KBM-7 (cell line): ENCODE measurements at places on chromosomes 1 and 21.

GRCh38 chr1:27605300-27605766 lies 1.4 kb upstream of the AHDC1 start:
- DNase-seq, result no peak

DNA sequence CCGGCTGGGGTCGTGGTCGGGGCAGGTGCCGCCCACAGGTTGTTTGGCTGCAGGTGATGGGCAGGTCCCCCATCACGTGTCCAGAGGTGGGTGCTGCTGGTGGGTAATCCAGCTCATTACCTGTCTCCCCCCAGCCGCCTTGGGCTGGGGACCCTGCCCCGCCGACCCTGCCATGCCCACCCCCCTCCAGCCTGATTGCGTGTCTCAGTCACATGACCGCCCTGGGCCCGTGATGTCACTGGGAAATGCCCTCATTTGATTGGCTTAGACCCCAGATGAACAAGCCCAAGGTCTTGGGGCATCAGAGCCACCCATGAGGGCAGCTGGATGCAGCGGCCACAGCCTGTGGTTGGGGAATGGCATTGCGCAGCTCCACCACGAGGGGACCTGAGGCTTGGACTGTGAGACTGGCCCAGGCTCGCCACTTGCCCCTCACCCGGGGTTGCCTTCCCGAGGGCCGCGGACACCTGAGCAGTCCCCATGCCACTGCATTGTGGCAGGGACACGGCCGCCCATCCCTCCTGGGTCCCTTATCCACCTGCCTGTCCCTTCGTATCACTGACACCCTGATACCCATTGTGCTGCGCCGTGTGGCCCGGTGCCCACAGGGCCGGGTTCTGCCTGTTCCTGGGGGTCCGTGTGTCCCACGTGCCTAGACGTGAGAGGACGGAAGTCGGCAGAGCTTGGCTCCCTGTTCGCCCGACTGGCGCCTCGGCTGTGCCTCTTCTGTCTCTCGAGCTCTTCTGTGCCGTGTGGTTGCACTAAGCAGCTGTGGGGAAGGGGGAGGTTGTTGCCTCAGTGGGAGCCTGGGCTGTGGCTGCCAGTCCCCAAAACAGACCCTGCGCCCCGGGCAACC lies 68.0 kb downstream of the FAAP20 start:
- DNase-seq, result peak; percentile 73

GRCh38 chr1:89203166-89203565 lies 4.4 kb upstream of the GBP4 start:
- no peak for DNase-seq

- DNase-seq, result no peak
Observed at GRCh38 chr1:99131546-99131945, 126.9 kb upstream of the PLPPR5 start.

GRCh38 chr1:243731301-243731891 lies 118.6 kb downstream of the AKT3 start:
- DNase-seq, result peak; percentile 28

GRCh38 chr1:115275216-115275615 lies 62.8 kb downstream of the NGF start:
- DNase-seq, result peak; percentile 26

DNA sequence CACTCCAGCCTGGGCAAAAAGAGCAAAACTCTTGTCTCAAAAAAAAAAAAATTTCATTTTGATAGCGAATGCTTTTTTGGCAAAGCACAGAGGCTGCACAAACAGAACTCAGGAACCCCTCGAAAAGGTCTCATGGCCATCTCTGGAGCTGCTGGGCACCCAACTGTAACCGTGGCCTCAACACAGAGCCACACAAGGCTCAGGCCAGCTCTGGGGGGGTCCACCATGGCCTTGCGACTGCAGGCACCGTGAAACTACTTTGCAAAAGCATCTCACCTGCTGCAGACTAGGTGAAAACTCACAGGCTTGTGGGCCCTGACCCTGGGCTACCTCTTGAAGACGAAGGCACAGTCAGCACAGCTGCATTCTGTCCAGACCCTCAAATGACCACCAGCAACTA lies 16.1 kb upstream of the TMEM240 start:
- DNase-seq, result no peak

- DNase-seq, result no peak
Observed at GRCh38 chr1:156836041-156836654, 19.5 kb upstream of the SH2D2A start.

DNA sequence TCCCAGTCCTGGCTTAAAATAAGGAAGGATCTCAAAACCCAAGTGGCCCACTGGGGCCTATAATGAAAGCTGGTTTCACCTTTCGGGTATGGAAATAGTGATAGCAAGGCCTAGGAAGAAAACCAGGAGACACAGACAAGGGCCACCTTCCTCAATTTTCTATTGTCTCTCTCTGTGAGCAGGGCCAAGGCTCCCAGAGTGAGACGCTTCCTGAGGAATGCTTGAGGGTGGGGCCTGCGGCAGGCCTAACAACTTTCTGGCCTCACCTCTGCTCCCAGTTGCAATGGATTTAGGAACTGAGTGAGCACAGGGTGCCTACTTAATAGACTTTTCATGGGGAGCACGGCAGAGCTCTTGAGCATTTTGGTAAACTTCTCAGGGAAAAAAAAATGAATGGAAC lies 300.9 kb downstream of the ASTN1 start:
- no peak for DNase-seq

DNA sequence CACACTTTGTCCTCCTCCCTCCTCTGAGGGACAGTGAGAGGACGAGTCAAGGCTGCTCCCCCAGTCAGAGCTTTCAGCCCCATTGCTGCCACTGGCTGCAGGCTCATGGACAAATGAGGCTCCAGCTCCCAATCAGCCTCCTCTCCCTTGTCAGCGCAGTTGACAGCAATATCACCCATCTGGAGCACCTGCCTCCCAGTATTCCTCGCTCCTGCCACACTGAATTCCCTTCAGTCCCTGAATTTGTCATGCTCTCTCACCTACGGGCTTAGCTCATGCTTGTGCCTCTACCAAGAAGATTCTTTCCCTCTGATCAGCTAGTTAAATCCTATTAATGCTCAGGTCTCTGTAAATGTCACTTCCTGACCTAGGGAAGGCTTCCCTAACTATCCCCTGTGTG lies 54.4 kb upstream of the SYT6 start:
- no peak for DNase-seq

DNA sequence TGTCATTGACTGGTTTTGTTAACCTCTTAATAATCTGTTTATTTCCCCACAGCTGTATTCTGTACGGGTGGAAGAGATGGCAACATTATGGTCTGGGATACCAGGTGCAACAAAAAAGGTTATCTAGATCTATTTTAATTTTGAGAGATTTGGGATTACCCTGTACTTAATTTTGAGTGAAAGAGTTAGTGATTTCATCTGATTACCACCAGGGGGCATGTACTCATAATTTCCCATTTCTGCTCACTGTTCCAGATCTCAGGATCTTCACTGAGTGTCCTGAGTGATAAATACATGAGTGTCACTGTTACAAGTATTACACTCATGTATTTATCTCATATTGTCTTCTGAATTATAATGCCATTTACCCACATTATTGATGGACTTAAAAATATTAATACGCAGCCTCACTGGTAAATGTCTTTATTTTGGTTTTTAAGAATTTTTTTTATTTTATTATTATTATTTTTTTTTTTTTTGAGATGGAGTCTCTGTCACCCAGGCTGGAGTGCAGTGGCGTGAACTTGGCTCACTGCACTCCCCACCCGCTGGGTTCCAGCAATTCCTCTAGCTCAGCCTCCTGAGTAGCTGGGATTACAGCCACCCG lies 27.4 kb downstream of the DTL start:
- DNase-seq, result peak; percentile 37

GRCh38 chr1:179141592-179142251 lies 59.9 kb downstream of the TOR3A start:
- DNase-seq, result peak; percentile 33
